ENCODE measurements at places on chromosomes 12 and 14.

DNA sequence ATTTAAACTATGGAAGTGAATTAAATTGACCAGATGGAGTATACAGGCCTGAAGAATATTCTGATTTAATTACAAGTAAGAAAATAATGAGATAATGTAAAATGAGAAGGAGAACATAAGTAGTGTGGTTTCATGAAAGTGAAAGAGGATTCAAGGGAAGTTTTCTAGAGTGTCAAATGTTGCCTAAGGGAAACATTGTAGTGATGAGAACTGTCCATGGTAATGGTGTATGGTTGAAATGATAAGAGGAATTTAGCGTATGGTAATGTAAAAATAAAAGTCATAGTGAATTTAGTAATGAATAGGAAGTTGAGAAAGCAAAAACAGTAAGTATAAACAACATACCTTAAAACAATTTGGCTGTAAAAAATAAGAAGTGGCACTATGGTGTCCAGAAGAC, 1954.6 kb upstream of the FLRT2 start:
- DNase-seq = no peak

DNA sequence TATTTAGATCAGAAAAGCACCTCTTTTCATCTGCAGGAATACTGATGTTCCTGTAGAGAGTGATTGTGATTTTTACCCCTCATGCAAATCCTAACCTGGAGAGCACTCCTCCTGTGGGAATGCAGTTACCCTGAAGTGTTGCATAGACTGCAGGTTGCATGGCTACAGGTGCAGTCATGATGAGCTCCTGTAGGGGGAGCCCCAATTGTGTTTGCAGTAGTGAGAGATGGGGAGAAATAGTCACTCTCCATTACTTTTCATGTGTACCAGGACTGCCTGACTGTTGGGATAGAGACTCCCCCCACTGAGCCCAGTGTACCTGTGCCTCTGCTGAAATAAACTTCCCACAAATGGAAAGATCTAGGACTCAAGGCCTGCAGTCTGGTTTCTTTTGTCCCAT, 1086.5 kb downstream of the SLC6A15 start:
- no peak for DNase-seq

DNA sequence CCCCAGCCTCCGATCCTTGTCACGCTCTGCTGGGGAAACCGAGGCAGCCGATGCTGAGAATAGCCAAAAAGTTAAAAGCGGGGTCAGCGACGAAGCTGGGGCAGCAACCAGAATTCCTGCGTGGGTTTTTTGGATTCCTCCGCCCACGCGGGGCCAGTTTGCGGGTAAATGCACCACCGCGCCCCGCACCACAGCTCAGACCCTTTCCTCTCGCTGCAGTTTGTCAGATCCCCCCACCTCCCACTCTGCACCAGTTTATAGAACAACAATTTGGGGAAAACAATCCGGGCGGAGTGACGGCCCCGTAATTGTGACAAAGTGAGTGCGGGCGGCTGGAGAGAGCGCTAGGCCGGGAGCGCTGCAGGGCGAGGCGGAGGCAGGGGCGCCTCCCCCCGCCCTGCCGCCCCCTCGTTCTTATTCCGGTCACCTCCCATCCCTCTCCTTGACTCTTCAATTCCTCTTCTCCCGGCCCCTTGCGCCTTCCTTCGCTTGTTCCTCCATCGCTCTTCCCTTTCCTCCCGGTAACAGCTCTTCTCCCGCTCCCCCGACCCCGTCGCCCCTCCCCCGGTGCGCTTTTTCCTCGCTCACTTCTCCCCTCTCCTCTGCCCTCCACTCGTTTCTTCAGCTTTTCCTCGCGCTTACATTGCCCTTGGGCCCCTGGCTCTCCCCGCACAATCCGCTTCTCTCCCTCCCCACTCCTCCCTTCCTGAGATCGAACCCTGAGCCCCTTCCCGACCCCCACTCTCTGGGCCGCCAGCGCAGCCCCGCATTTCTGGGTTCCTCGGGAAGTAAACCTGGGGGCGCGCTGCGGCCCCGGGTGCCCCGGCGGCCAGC, 646 bp upstream of the DNAJC22 start:
- DNase-seq = no peak

GRCh38 chr14:59238216-59238615, 49.7 kb downstream of the DAAM1 start:
- DNase-seq = no peak

- DNase-seq = no peak
Observed at GRCh38 chr14:85463512-85463911, 66.4 kb upstream of the FLRT2 start.

- DNase-seq = no peak
Observed at GRCh38 chr12:89140602-89141238, 211.6 kb downstream of the DUSP6 start.

DNA sequence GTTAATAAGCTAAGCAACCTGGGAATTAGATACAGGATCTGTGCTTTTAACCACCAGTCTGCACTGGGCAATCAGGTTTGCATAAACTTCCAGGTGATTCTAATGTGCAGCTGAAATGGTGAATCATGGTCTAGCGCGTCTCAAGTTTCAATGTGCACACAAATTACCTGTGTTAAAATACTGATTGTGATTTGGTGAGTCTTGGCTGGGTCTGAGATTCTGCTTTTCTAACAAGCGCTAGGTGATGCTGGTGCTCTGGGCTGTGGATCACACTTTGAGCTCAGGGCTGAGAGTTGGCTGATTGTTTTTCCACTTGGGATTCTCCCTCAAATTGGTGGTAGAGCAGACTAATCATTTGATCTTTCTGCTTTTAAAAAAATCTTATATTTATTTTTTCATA, 124.8 kb downstream of the C12orf75 start:
- DNase-seq = no peak

DNA sequence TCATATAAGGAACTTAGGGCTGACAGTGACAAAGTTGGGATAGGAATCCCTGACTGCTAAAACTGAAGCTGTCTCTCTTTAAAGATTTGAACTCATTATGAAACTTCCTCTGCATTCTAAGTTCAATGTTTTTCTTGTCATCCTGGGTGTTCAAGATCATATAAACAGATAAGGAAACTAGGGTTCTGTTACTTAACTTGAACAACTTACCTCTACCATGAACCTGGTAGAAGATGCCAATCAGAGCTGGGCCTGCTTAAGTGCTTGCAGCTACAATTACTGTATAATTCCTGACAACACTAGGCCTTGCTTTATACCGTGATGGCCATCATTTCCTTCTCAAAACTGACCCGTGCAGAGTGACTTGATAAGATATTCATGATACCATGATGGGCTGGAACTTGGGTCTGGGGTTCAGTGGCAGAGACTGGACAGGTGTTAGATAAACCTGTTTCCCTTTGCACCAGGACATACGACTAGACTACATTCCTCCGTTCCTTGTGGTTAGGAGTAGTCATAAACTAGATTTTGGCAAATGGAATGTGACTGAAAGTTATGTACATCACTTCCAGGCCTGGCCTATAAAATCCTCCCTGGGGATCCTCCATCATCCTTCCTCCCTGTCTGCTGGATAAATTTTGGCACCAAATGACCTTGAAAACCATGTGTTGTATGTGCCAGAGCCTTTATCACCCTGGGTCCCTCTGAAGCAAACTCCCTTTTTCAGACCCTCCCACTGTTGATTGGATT, 172.2 kb upstream of the PRICKLE1 start:
- no peak for DNase-seq

DNA sequence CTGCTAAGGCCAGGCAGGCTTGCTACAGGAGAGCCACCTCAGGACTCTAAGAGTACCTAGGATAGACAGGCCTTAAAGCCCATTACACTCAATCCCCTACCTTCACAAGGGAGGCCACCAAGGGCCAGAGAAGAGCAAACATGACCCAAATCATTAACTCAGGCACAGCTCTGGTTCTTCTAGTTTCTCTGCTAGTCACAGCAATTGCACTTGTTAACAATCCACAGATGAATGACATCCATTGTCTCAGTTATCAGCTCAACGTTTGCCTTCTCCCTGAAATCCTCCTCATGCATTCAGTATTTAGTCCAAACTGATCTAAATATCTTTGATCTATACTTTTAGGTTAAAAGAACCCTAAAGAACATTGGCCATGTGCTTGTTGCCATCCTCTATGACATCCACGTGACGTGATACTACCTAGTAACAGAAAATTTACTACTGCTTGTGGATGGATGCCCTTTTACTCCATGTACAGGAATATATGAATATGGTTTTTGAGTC, 164.5 kb downstream of the STXBP6 start:
- no peak for DNase-seq

DNA sequence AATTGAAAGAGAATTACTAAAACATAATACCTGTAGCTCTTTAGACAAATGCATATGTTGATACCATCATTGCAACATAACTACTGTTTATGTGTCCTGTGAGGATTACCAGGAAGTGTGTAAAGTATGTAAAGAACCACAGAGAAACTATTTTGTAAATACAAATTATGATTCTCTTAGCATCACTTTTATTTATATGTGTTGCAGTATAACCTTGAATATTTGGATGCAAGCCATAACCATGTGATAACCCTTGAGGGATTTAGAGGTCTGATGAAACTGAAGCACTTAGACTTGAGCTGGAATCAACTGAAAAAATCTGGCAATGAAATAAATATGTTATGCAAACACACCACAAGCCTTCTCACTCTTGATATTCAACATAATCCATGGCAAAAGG, 77.5 kb downstream of the LRRC9 start:
- DNase-seq = no peak
